ENCODE measurements at places on chromosomes 12 and 14.

GRCh38 chr12:52813885-52814709 lies at the start of gene KRT4:
KRT4 (minus strand) TSS chr12:52814116; CDS start chr12:52814058, 58 bp downstream.
- DNase-seq: no peak

DNA sequence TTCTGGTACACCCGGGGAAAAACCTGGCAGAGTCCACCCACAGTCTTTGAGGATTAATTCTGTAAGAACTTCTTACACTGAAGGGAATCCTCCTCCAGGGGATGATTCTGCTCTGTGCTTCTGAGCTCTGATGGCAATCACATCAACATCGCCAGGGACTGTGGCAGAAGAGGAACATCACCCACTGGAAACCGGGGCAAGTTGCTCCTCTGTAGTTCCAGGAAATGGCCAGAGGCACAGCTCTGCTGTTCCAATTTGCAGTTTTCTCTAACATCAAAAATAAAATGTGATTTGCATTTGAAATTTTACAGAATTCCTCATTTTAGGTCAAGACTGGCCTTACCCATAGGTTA lies 207.6 kb downstream of the DAD1 start:
- no peak for DNase-seq

- DNase-seq: no peak
Observed at GRCh38 chr14:55684956-55685584, 105.1 kb downstream of the KTN1 start.

- peak; percentile 32 for DNase-seq
Observed at GRCh38 chr14:56122301-56122700, 4.1 kb downstream of the PELI2 start.

GRCh38 chr12:97801471-97802059 lies 339.0 kb downstream of the RMST start:
- no peak for DNase-seq

GRCh38 chr14:74892745-74893144 lies 11.0 kb downstream of the DLST start:
- DNase-seq: no peak

- DNase-seq: no peak
Observed at GRCh38 chr12:13425766-13426165, 229.2 kb downstream of the EMP1 start.

DNA sequence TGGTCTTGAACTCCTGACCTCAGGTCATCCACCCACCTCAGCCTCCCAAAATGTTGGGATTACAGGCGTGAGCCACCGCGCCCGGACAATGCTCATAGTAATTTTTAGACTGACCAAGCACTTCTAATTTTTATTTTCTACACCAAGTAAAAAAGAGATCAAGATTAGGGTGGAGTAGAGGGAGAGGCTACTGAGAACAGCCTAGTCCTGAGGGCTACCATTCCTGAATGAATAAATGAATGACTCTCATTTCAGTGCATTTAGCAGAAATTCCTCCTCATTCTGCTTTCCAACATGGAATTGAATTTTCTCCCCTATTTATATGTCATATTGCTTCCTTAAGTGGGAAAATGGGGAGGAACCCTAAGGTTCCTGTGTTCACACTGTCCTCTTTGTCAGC lies 26.4 kb downstream of the BBOF1 start:
- DNase-seq: no peak

DNA sequence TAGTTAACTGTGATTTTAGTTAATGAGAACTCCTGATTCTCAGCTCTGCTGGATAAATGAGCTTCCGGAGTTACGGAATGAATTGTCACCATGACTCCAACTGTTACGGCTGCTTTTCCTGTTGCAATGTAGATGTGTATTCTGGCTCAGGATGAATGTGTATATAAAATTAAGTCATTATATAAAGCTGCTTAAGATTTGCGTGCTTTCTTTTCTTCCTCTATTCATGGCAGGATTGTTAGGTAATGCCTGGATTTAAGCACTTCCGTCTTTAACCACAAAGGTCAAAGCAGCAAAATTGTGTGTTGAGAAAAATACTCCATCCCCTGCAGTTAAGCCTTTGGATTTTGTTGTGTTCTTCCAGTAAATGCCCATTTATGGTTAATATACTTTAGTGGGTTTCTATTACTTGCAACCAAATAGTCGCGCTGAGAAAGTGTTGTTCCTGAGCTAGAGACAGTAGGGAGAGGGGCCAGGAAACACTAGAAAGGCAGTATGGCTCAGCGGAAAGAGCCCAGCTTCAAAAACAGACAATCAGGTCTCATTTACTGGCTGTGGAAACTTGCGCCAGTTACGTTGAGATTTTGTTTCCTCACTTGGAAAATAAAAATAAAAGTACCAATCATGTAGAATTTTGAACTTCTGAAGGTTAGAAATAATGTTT lies 9.4 kb upstream of the CCDC175 start:
- no peak for DNase-seq

DNA sequence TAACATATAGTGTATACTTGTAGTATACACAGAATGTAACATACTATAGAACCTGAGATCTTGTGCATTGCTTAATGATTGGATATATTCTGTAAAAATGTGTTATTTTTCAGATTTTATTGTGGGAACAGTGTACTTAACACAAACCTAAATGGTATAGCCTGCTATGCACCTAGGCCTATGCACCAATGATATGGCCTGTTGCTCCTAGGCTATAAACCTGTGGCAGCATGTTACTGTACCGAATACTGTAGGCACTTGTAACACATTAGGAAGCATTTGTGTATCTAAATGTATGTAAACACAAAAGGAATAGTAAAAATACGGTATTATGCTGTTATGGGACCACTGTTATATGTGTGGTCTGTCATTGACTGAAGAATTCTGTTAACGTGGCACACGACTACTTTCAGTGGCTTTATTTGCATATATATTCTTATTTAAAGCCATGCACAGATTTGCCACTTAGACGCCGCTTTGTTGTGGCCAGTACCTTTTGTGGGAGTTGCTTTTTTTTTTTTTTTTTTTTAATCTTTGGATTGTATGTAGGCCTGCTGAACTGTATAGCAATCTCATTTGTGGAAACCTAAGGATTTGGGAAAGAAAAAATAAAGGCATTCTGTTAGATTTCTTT lies 7.4 kb downstream of the PAPOLA start:
- no peak for DNase-seq

- no peak for DNase-seq
Observed at GRCh38 chr14:100140452-100141078, 18.9 kb downstream of the DEGS2 start.

DNA sequence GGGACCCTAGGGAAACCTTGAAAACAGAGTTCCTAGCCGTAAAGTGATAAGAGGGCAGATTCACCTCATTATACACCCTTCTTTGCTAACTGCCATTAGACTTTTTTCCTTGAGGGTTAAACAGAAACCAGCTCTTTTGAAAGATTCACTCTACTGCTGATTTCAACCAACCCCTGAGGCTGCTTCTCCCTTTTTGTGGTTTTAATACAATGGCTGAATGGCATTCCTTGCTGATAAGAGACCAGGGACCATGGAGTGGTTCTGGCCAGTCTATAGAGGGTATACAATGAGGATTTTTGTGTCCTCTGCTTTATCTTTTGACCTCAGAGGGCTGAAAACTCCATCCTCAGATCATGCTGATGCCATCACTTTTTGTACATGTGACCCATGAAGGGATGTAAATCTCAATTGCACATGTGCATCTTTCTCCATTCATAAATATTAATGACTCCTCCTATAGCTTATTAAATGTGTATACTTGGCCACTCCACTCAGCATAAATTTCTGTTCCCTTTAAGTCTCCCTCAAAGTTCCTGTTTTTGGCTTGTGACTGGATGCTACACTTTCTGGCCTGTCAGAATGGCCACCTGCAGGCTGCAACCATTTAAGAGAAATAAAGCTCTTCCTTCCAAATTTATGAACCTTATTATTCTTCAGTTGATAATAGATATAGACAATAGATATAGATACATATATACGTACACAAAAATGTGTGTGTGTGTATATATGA lies 233.8 kb upstream of the SEL1L start:
- no peak for DNase-seq
